ENCODE measurements at places on chromosomes 6 and 20. TPM values are rescaled to one million over a fixed set of nuclear protein-coding genes. Genes with fewer than 3 reads are reported as not detected.

DNA sequence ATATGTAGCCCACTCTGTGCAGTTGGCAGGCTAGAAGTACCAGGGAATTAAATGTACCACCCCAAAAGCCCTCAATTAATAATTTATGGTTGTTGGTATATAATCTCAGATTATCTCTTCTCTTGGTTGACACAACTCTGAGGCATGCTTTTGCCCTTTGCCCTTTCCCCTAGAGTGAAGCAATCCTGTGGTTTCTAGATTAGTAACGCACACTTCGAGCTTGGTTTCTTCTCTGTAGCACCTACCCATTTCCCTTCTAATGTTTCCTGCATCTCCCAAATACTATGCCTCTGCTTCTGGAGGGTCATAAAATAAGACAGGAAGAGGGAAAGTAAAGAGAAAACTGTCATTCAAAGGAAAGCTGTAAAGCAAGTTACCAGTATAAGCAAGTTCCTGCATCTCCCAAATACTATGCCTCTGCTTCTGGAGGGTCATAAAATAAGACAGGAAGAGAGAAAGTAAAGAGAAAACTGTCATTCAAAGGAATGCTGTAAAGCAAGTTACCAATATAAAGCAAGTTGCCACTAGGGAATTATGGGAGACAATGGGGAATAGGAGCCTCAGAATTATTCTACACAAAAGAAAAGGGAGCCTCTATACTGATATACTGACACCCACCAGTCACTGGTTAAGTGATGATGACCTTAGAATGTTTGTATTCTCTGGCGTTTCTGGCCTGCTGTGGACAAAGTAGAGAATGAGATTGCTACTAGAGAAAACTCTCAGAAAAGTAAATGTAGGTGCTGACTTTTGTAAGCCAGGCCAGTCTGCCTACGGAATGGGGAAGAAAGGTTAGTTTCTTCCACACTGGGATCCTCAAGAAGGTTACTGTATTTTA lies 862.6 kb upstream of the MAN1A1 start:
- no peak for DNase-seq

- DNase-seq = peak; percentile 5
Measured at GRCh38 chr6:14799928-14800327, 445.9 kb upstream of the JARID2 start.

- no peak for DNase-seq
Measured at GRCh38 chr20:57223648-57224489, 42.6 kb downstream of the BMP7 start.

- DNase-seq = no peak
Measured at GRCh38 chr6:72704979-72705378, 83.1 kb downstream of the KCNQ5 start.

DNA sequence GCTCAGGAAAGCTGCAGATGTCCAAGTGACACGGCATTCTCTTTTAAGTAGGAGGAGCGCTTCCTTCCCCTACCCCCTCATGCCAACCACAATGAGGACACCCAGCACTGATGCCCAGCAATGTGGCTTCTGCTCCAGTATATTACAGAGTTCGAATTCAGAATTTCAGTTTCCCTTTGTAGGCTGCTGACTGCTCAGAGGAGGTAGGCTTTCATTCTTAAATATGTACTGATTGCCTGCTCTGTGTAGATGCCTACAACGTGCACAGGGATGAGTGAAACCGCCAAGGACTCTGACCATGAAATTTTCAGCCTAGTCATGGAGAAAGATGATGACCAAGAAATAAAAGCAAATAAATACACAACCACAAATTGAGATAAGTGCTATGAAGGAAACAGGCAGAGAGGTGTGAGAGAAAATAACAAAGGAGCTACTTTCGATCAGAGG lies 50.9 kb upstream of the TNFAIP3 start:
- DNase-seq = no peak

DNA sequence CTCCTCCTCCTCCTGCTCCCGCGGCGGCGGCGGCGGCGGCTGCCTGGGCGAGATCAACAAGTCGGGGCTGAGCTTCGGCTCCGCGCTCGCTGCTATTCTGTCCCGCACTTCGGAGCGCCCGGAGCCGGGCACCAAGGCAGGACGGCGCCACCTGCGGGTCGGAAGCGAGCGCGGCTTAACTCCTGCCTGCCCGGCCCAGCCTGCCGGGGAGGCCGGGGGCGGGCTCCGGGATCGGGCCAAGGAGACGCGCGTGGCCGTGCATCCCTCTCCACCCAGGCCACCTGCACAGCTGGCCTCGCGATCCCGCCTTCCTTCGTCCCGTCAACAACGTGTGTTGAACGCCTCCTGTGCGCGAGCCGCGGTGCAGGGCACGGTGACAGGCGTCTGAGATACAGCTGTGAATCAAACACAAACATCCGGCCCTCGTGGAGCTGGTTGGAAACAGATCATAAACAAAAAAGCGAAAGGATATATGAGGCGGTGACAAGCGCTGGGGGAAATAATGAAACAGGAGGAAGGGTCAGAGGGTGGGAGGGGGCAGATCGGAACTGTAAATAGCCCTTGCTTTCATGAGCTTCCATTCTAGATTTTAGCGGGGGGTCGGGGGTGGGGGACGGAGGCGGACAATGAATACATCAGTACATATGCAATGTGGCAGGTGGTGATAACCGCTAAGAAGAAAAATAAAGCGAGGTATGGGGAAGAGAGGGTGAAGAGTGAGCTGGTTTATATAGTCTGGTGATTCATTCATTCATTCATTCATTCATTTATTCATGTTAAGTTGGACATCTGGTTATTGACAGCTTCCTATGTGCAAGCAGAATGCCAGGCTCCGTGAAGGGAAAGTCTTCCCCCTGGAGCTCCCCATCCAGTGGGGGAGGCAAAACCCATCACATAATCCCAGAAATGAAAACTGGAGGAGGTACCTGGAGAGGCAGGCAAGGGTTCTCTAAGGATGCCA lies 2.0 kb upstream of the KCNB1 start:
- peak; percentile 67 for DNase-seq

DNA sequence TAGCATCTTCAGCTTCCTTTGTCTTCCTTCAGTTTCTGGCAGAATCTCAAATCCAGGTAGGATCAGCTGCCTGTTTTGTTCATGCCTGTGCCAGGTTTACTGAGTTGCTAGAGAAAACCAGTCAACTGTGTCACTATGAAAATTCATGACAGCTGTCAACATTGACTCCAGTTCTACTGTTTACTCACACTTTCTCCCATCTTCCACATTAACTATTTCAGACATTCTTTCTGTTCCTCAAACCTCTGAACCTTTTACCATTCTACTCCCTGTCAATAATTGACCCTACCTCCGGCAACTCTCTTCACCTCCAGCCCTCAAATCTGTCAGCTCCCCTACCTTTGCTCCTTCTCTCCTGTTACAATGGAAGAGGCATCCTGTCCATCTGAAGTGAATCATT lies 8.5 kb downstream of the ENPP4 start:
- no peak for DNase-seq

GRCh38 chr6:167078745-167079144 lies 44.2 kb upstream of the CCR6 start:
- no peak for DNase-seq

DNA sequence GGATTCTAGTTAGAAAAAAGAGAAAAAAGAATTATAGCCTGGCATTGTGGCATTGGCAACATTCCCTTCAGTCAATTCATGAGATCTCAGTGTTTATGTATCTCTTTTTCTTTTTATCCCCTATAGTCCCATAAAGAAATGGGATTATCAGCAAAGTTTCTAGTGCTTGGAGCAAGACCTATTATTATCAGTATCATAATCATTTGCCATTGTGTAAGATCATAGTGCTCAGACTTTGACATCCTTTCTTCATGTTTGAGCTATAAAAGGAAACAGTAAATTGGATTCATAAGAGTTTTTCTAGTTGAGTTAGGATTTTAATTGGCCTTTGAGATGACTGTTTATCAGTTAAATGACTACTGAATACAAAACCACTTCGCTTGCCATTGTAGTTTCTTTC lies 295.6 kb downstream of the GRIK2 start:
- DNase-seq = no peak

Gene EMILIN3
- 0.69 TPM for total RNA-seq

Gene HCK
- total RNA-seq = 0.22 TPM

Gene PSORS1C2
- not detected for total RNA-seq

Gene TMEM30A
- total RNA-seq = 67.2 TPM

Gene CDYL
- total RNA-seq = 29.5 TPM

Gene FBXO9
- 73.2 TPM for total RNA-seq

Gene HAO1
- not detected for total RNA-seq

Gene MYCT1
- total RNA-seq = not detected

Gene ENPP5
- total RNA-seq = not detected

All from activated T-helper 1 cell treated with anti-CD3 and anti-CD28 coated beads, Interleukin-12 subunit alpha, Interleukin-12 subunit beta, Interleukin-2, Interleukin-4 antibody, amounts not matched to agents 30 ng/mL and 10 ng/mL and 1 ng/mL, durations not matched to agents 14 hours and 24 hours and 36 hours (primary cell).